ENCODE measurements at places on chromosomes 4 and X. TPM values are rescaled to one million over a fixed set of nuclear protein-coding genes. Genes with fewer than 3 reads are reported as not detected.

GRCh38 chrX:130728208-130728607 lies 174.8 kb downstream of the ENOX2 start:
- no peak overlapping the region for H3K4me3 ChIP-seq
- H3K27me3 ChIP-seq: no peaks in the 10 kb centered on the region
- no peaks in the 10 kb centered on the region for H3K4me1 ChIP-seq
- no peak for DNase-seq
- H3K36me3 ChIP-seq: no peaks in the 10 kb centered on the region
- no peak overlapping the region for H3K27ac ChIP-seq

ENPP6 gene
- not detected for total RNA-seq

EDA2R gene
- total RNA-seq: 2.0 TPM

- H3K4me3 ChIP-seq: no peak overlapping the region
- peaks cover 9% of the 10 kb centered on the region for H3K4me1 ChIP-seq
- DNase-seq: no peak
- H3K27me3 ChIP-seq: no peaks in the 10 kb centered on the region
Observed at GRCh38 chr4:183632689-183633088, 26.3 kb downstream of the RWDD4 start.

- H3K27ac ChIP-seq: no peak overlapping the region
- H3K4me3 ChIP-seq: no peak overlapping the region
- H3K4me1 ChIP-seq: no peaks in the 10 kb centered on the region
Observed at GRCh38 chr4:177369372-177369771, 59.7 kb downstream of the NEIL3 start.

TLR10 gene
- 4.6 TPM for total RNA-seq

Data from transverse colon (tissue), 4 donors.